NCI-H524 (cell line): ENCODE measurements at places on chromosomes 12 and 14.
A peak's percentile ranks its signal among the peaks of the same experiment; 100 is the strongest.

DNA sequence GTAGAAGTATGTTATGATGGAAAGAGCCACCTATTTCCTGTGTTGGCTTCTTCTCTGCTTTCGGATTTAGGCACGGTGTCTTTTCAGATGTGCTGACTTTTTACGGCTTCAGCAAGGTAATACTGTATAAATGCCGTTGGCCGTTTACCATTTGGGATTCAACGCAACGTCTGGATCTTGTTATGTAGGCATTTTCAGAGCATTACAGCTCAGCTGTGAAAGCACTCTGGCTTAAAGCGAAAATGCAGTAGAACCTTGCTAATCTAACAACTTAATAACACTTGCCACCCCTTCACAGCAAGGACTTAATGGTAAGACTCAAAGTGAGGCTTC is 229.9 kb downstream of the EFCAB11 start:
- DNase-seq = no peak

GRCh38 chr14:103501921-103502669 is 20.5 kb downstream of the CKB start:
- no peak for DNase-seq

DNA sequence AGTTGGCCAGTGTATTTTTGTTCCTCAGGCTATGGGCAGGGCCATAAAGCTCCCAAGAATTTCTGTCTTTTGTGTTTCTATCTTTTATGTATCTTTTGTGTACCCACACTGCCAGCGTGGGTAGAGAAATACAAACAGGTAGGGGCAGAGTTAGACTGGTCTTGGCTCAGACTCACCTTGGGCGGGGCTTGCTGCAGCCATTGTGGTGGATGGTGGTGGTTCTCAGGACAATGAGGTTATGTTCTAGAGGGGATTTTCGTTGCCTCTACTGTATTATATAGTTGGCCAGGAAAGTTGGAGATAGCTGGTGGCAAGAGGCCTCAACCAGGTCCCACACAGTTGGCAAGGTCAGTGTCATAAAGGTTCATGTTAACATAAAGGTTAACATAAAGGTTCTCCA is 977.5 kb upstream of the LRFN5 start:
- no peak for DNase-seq

DNA sequence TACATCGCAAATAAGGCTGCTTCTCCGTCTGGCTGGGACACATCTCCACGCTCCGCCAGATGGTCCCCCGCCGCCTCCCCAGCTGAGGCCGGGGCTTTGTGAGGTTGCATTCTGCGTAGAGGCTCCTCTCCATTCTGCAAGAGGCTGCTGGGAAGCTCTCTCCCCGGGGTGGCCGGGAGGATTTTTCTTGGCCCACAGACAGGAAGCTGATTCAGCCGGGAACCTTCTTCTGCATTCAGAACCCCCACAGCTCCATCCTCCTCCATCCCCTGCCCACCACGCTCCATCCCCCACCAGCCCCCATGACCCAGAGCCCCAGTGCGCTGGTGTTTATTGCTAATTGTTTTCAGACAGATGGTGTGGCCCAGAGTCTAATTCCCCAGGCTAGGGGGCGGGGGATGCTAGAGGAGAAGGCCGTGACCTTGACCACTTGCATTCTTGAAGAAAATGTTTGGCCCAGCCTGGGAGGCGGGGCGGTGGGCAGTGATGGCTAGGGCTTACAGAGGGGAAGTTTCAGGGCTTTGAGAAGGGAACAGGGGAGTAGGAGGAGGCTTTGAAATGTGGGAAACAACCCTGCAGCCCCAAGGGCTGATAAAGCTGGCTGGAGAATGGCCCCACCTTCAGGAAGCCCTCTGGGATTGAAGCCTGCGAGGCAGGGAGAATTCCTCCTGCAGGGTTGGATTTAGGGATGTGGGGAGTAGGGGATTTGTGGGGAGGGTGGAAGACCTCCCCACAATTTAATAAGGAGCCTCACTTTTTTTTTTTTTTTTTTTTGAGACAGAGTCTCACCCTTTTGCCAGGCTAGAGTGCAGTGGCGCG is 88.5 kb upstream of the NCOR2 start:
- peak; percentile 99 for DNase-seq

DNA sequence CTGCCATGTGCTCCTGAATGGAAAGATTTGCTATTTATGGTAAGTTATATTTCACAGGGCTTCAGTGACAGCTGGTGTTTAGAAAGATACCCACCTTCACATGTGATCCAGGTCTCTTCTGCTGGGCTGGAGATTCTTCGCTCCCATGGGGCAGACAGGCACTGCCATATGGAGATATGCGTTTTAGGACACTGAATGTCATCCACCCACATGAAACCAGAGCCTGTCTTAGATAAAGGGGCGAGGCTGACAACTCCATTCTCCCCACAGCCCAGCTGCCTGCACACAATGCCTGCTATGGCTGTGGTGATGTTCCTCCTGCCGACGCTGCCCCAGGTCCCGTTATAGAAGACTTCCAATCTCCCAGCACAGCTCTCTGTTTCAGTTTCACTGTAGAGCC is 69.4 kb downstream of the ACSM4 start:
- DNase-seq = peak; percentile 87

DNA sequence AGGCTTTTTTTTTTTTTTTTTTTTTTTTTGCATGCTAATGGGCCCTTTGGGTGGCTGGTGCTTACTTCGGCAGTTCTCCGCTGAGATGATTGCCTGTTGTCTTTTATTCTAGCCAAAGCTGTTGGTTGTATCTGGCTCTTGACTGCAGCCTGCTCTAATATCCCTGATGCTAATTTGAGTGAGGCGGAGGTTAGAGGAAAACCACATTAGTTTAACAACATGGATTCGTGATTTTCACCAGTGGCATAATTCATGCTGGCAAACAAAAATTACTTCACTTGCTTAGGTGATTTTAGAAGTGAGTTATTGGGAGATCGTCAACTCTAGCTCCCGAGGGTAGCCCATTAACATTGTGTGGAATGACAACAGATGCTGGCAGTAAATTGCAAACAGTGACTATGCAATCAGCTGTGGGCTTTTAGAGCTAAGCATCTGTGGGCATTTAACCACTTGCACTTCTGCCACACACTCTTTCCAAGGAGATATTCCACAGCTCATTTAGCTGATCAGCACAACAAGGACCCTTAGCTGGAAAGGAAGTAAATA is 97.6 kb upstream of the ZDHHC17 start:
- peak; percentile 68 for DNase-seq

GRCh38 chr14:105582639-105583038 is 56.3 kb downstream of the TMEM121 start:
- DNase-seq = no peak

- peak; percentile 78 for DNase-seq
Measured at GRCh38 chr14:59631237-59631636, 54.6 kb upstream of the CCDC175 start.

DNA sequence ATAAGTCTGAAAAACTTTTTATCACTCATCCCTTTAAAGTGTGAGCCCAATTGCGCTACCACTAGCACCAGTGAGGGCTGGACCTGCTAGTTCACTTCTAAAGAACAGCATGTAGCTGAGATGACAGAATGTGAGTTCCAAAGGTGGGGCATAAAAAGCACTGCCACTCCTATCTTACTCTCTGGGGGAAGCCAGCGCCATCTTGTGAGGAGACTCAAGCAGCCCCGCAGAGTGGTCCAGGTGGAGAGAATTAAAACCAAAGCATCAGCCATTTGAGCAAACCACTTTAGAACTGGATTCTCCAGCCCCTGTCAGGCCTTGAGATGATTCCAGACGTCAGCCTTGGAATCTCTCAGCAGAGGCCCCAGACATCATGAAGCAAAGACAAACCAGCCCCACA is 39.9 kb downstream of the TMEM132D start:
- peak; percentile 4 for DNase-seq

DNA sequence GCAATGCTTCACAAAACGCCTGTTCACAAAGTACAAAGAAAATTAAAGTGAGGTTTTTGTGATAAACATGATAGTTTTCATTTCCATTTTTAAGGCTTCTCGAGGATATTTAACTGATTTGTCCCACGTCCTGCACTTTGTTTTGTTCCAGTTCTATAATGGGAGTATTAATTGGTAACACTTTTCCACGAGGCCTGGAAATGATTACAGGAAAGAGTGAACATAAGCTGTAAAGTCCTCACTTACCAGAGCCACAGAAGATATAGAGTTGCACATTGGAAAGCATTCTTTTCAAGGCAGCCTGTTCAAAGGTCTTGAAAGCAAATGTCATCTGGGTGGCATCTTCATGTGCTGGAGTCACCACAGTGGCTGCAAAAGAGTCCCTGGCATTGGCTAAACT is 1236.6 kb downstream of the BCL11B start:
- DNase-seq = no peak

GRCh38 chr14:72525087-72525915 is 368.6 kb downstream of the DPF3 start:
- no peak for DNase-seq

DNA sequence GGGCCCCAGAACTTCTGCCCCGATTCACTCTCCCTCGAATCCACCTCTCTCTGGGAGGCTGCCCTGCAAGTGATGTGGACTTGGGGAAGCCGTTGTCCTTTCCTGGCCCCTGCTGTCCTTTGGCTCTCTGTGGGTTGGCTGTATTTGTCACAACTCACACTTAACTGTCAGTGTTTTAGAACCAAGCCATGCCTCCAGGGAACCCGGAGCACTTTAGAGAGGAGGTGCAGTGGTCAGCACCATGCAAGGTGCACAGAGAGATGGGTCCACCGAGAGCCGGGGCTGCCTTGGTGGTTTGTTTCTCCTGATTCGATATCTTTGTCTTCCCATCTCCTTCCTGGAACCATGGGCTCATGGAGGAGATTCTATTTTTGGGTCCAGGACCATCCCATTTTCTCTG is 129.5 kb upstream of the RTL1 start:
- no peak for DNase-seq

GRCh38 chr14:50647282-50647681 is 20.8 kb downstream of the SAV1 start:
- no peak for DNase-seq

DNA sequence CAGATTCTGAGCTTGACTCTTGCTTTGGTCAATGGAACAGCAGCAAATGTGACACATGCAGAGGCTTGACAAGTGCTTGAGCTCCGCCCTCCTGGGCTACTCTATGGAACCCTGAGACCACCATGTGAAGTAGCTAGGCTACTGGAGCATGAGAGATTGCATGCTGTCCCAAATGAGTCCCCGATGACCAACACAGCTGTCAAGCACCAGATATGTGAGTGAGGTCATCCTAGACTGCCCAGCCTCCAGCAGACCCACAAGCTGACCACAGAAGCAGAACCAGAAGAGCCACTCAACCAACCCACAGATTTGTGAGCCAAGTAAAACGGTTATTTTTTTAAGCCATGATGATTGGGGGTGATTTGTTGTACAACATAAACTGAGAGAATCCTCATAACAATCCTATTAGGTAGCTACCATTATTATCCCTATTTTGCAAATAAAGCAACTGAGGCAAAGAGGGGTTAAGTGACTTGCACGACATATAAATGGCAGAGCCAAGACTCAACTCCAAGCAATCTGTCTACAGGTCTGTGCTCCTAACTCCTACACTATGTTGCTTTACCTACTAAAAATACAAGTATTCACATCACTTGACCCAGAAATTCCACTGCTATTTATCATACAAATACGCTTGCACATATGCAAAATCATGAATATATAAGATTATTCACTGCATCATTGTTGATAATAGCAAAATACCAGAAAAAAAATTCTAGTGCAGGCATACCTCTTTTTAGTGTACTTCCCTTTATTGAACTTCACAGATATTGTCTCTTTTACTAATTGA is 136.2 kb downstream of the NDUFA12 start:
- no peak for DNase-seq

- DNase-seq = no peak
Measured at GRCh38 chr14:75881994-75882393, 99.8 kb downstream of the TGFB3 start.

DNA sequence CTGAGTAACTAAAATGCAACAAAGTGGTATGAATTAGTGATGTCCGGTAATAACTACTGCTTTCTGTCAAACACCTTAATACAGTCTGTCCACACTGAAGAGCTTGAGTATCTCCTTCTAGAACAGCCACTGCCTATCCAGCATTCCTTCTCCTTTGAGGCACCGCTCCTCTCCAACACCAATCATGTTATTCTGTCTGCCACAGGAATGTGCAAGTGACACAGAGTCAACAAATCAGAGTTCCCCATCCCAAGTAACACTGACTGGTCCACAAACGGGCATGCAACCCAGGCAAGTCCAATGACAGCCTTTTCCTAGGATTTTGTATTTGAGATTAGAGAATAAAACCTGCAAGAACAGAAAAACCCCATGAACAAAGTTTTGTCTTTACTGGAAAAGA is 3.8 kb downstream of the GXYLT1 start:
- no peak for DNase-seq

DNA sequence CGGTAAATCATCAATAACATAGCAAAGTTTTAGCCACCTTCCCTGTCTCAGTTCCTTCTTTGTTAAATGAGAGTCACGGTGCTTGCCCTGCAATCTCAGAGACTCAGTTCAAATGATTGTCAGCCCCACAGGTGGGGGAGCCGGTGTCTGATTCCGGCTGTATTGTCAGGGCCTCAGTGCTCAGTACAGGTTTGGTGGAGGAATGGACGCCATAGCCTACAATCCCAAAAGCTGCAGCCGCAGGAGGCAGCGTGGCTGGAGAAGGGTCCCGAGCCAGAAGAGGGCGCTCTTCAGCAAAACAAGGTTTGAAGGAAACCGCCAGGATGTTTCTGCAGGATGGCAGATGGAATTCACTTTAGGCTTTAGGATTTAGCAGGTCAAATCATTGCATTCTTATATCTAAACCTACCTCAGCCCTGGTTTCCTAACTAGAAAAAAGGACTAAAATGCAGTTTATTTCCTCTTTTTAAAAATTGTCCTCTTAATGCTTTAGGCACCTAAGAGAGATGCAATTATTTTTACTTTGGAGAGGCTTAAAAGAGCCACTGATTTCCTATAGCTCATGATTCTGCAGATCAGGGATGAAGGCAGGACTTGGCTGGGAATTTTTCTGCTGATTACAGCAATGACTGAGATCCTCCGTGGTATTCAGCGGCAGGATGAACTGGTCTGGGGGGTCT is 29.2 kb downstream of the FOS start:
- peak; percentile 93 for DNase-seq

DNA sequence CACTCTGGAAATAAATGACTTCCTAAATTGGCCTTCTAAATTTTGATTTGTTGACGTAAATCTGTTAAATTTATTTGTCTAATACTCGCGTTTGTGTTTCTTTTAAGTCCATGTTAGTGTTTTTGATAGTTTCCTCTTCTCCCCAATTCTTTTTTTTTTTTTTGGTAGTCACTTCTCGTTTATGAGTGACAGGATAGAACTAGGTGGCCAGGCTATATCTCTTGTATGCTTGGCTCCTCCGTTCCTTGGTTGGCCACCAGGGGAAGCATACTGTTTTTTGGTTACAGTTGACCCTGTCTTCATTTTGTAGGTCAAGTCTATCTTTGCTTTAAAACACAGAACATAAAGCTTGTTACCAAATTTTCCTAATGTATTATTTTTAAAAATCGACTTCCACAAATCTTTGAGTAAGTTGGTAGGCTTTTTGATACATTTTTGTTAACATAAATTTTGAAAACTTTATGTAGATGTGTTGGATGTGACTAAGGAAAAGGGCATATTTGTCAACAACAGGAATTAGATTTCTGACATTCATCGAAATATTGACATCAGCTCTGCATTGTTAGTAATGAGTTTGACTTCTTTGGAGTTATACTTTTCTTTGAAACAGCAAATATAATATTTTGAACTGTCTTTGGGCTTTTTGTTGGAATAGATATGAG is 2.2 kb downstream of the RCOR1 start:
- peak; percentile 79 for DNase-seq
